ENCODE measurements at places on chromosomes 12 and 14.

- DNase-seq = no peak
Measured at GRCh38 chr14:78486081-78486480, 315.9 kb downstream of the NRXN3 start.

- no peak for DNase-seq
Measured at GRCh38 chr14:73752297-73752992, 38.3 kb upstream of the PNMA1 start.

DNA sequence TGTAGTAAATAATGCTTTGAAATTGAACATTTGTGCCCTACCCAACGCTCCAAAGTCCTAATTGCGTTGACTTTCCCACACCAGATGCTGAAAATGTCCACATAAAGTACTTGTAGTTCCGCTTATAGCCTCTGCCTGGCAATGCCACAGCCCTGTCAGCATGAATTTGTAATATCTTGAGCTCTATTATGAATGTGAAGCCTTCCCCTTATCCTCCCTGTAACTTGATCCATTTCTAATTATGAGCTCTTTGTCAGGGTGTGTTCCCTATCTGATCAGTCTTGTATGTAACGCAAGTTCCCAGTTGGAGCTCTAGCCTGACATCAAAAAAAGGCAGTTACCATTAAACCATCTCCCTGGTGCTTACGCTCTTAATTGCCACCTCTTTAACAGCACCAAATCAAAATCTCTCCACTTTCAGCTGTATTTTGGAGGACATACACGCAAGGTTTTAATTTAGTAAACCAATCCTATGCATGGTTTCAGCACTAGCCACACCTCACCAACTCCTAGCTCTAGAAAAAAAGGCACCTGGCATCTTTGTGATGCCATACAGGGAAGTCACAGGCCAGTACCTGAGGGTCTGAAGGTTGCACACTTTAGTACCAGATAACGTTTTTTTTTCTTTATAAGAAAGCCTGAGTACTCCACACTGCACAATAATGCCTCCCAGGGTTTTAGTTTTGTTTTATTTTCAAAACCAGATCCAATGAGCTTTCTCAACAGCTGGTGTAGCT lies 69.3 kb downstream of the EEA1 start:
- no peak for DNase-seq

- no peak for DNase-seq
Measured at GRCh38 chr12:102496591-102496990, 16.2 kb upstream of the IGF1 start.

- DNase-seq = no peak
Measured at GRCh38 chr12:52698651-52699340, 4.5 kb downstream of the KRT77 start.

DNA sequence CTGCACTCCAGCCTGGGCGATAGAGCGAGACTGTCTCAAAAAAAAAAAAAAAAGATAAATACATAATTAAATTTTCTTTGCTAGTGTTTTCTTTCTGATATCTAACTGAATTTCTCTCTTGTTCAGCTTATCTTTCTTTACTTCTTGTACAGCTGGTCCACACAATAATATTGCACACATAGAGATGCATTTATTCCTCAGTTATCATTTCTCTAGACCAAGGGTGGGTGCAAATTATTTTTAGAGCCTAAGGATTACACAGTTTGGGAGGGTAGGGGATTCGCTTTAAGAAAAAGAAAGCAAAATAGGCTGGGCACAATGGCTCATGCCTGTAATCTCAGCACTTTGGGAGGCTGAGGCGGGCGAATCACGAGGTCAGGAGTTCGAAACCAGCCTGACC lies 17.9 kb downstream of the A2ML1 start:
- no peak for DNase-seq

DNA sequence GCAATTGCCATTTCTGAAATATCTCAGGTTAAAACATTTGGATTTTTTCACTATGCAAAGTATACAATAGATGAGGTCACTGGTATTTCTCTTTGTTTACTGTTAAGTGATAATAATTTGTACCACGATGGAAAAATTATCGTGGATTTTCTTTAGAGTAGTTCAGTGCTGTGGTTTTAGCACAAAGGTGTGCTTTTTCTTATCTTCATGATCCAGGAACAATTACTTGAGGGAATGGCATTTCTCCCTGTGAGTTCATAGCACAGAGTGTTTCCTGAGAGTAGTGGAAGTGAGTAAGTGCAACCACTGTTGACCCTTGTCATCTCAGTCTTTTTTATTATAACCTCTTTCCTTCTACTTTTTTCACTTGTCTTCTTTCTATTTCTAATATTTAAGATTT lies 86.8 kb downstream of the FGD4 start:
- no peak for DNase-seq

GRCh38 chr12:111417784-111418593 lies 12.3 kb downstream of the SH2B3 start:
- no peak for DNase-seq

- DNase-seq = no peak
Measured at GRCh38 chr12:104590022-104590421, 133.3 kb downstream of the CHST11 start.

DNA sequence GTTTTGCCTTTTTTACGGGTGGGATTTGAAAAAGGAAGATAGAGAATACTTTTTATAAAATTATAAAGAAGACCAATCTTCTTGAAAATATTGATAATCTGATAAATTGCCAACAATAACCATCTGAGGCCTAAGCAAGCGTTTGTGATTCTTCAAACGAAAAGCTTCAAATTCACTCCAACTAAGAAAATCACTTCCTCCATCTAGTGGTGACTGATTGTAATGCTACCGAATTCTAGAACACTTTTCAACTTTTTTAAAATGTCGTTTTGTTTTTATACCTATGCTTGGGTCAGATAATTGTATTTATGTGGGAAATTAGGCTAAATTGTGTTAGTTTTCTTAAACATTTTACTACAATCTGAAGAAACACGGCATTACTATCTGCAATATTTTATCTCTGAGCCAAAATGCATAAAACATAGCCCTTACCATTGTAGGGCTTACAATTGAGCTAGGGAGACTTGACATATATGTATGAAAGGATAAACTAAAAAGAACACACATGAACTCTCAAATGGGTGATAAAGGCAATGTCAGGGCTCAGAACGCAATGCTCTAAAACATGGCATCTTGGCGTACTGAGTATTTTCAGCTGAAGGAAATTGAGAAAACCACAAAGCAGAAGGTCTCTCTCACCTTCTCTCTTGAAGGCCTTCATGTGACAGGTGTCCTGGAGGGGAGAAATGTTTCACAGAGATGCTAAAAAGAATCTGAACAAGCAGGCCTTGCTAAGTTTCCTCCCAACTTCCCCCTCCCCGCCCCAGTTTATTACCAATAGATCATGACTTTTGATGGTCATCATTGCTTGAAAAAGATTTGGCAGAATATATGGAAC lies 36.8 kb upstream of the G2E3 start:
- peak; percentile 9 for DNase-seq

GRCh38 chr12:48991247-48992050 lies 7.7 kb downstream of the DDN start:
- no peak for DNase-seq

DNA sequence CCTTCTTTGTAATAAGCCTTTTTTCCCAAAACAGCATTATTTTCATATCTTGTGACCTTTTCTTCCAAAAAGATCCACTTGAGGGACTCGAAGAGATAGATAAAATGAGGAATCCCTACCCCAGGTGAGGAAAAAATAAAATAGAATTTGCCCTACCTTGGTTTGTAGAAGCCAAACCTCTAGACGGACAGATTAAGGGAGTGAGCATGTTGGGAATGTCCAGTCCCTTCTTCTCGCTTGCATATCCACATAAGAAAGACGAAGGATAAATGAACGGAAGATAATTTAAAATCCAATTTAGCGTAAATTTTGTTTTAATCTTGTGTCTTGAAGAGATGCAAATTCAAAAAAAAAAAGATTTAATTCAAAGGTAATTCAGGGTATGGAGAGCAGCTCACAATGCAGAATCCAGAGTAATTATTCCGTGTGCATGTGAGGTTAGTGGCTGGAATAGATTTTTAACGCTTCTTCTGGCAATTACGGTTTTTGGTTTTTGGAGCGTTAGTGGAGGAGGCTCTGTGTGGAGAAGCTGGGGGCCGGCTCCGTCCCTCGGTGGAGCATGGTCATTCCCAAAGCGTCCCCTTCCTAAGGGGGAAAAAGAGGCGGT lies 1.5 kb downstream of the GRIN2B start:
- DNase-seq = no peak

- DNase-seq = no peak
Measured at GRCh38 chr12:57965766-57966165, 24.4 kb downstream of the ATP23 start.

GRCh38 chr12:85823436-85824180 lies 12.6 kb downstream of the RASSF9 start:
- no peak for DNase-seq

DNA sequence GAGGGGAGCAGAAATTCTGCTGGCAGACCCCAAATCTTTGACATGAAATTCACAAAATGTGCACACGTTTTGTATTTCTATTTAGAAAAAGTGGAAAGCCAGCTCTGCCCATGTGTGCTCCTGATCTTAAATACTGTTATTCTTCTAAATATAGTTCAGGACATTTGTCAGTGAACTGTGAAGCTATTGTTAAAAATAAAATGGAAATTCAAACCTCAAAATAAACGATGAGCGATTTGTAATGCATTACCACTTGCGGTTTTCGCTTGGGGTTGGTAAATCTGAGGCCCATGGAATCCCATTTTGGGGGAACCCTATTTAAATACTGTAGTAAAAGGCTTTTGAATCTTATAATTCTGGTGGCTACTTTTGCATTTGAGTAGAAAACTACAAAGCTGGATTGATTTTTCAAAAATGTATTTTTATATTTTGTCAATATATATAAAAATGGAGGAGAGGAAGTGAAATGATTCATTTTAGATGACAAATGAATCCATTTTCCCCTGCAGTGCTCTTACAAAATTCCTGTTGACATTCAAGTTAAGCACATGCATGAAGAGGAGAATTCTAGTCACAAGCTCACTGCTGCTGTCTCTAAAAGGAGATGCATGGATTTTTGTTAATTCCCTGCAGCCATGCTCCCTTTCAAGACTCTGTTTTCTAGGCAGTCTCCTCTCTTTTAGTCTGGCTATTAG lies 47.1 kb downstream of the FLRT2 start:
- DNase-seq = no peak

GRCh38 chr12:15707516-15708199 lies 81.5 kb downstream of the EPS8 start:
- DNase-seq = no peak

GRCh38 chr14:69711477-69711876 lies 55.5 kb upstream of the SRSF5 start:
- no peak for DNase-seq

- no peak for DNase-seq
Measured at GRCh38 chr12:123657211-123657610, 13.7 kb upstream of the TCTN2 start.

DNA sequence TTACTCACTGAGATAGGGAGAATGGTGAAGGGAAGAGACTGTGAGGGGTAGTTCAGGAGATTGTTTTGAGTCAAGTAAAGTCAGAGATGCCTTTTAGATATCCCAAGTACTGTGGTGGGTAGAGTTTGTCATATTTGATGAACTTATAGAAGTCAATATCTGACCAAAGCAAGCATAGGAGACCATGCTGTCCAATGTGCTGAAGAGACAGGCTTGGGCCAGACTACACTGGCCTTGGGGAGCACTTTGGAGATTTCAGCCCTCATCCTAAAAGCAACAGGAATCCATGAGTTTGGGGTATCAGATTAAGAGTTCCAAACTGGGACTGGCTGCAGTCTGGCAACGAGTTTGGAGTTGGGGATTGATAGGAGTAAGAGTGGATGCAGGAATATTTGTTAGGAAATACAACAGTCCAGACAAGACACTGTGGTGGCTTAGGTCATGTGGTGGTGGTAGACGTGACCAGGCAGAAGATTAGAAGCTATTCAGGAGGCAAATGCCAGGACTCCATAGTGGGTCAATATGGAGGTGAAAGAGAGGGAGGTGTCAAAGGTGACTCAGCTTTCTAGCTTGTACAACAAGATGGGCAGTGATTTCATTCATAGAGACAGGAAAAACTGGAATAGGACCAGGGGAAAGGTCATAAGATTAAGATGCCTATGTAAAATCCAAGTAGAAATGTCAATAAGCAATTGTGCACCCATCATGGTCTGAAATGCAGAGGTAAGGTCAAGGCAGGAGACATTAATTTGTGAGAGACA lies 81.9 kb downstream of the FAR2 start:
- no peak for DNase-seq

- DNase-seq = no peak
Measured at GRCh38 chr14:84937016-84937415, 592.9 kb upstream of the FLRT2 start.

DNA sequence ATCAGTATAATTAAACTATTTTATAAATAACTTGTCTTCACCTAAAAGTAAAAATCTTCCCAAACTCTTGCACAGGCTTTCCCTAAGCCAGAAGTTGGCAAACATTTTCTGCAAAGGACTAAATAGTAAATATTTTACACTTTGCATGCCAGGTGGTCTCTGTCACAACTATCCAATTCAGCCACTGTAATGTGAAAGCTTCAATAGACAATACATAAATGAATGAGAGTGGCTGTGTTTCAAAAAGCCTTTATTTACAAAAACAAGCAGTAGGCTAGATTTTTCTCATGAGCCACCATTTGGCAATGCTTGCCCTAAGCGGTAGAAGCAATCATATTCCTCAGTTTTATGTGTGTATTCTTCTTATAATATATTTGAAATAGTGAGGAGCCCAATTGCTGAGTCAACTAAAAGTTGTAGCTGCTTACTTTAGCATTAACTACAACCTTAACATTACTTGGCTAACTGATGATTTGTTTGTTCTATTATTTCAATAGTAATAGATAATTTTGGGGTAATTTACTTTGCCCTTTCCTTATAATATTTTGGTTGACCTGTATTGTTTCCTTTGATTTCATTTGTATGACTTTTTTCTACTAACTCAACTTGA lies 236.0 kb upstream of the SYT1 start:
- no peak for DNase-seq

DNA sequence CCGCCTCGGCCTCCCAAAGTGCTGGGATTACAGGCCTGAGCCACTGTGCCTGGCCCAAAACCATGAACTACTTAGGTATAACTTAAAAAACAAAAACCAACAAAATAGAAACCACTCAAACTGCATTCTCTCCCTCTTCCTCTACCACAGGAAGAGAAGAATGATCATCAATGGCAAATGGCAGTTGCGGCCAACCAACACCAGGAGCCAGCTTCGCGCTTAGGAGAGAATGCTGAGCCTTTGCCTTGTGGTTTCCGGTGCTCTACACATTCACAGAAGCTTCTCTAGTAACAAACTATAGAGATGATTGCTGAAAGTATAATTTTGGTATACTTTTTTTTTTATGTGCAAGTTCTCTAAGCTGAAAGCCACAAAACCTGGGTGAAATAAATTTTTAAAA lies 17.1 kb downstream of the CATSPERB start:
- DNase-seq = no peak

- DNase-seq = no peak
Measured at GRCh38 chr14:60735416-60735815, 855 bp downstream of the MNAT1 start.

All from GM12878 (cell line).